ENCODE measurements at places on chromosomes 4 and X.

DNA sequence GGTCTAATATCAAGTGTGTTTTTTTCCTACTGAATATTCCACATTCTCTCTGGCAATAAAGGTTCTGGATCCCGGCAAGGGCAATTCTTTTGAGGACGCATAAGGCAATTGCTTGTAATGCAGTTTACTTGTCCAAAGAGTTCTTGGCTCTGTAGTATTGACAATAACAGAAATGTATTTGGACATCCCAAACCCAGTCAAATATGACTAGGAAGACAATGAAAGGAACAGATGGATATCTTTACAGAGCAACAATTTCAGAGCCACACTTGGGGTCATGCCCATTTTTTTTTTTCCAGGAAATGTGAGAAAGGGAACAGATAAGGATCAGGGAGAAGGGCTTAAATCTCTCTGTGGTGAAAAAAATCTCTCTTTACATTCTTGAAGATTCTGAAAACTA is 12.2 kb downstream of the GK2 start:
- DNase-seq, result no peak

GRCh38 chr4:133355633-133356032 is 206.5 kb downstream of the PCDH10 start:
- no peak for DNase-seq

- DNase-seq, result no peak
Observed at GRCh38 chr4:139934708-139935195, 219.2 kb downstream of the MAML3 start.

GRCh38 chrX:2183193-2183725 is 317.5 kb downstream of the DHRSX start:
- DNase-seq, result no peak

DNA sequence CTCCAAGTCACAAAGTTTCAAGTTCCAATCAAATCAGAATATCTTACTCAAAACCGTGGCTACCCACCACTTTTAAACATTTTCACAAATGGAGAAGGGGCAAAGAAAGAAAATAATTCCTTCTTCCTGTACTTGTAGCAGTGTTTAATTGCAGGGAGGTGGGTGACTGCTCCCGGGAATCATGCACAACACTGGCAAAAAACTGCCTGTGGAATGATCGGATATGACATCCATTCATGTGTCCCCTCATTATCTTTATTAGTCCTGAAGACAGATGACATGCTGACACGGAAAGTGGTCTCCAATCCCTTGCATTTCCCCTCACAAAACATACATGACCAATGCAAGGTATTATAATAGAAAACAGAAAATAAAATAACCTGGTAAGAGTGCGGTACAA is 2.0 kb downstream of the TSPAN5 start:
- DNase-seq, result no peak

DNA sequence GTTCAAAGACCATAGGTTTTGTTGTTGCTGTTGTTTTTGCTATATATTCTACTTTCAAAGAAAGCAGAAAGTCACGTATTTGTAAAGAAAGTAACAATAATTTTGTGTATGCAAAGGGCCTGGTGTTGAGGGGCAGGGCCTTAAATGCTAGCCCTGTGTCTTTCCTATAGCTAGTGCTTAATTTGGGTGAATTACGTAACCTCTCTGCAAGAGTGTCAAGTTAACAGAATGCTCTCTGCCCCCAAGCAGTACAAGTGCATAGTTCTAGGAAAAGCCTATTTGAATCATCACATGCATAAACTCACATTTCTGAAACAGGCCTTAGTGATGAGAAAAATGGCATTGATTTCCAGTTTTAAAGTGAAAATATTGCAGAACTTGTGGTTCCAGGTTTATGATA is 663.6 kb downstream of the STIM2 start:
- no peak for DNase-seq
